ENCODE measurements at places on chromosomes 11 and 22.

DNA sequence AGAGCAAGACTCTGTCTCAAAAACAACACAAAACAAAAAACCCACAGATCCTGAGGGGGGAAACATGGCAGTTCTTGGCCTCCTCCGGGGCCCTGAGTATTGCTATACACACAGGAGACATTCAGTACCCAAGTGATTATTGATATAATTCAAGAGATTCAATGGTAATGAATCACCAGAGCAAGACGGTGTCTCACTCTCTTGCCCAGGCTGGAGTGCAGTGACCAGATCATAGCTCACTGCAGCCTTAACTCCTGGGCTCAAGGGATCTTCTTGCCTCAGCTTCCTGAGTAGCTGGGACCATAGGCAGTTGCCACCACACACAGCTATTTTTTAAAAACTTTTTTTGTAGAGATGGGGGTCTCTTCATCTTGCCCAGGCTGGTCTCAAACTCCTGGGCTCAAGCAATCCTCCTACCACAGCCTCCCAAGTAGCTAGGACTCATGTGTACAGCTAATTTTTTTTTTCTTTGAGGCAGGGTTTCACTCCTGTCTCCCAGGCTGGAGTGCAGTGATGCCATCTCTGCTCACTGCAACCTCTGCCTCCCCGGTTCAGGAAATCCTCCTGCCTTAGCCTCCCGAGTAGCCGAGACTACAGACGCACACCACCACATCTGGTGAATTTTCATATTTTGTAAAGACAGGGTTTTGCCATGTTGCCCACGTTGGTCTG, 21.8 kb upstream of the PIK3C2A start:
- no peak for DNase-seq

- DNase-seq: no peak
Measured at GRCh38 chr11:132728026-132728425, 804.3 kb downstream of the OPCML start.

- DNase-seq: no peak
Measured at GRCh38 chr22:38735126-38735464, 20.7 kb downstream of the SUN2 start.

DNA sequence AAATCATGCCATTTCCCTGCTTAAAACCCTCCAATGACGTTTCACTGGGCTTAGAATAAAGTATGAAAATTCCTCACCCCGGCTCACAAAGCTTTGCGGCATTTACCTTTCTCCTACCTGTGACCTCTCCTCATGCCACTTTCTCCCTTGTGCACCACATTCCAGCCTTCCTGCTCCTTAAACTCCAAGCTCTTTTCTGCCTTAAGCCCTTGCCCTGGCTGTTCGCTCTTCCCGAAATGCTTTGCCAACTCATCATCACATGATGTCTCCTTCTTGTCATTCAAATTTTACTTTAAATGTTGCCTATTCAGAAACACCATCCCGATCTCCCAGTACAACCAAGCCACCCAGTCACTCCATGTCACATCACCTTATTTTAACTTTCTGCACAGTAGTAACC, 2.0 kb downstream of the PLEKHA7 start:
- no peak for DNase-seq

- no peak for DNase-seq
Measured at GRCh38 chr11:66414120-66414934, 6.5 kb upstream of the NPAS4 start.

DNA sequence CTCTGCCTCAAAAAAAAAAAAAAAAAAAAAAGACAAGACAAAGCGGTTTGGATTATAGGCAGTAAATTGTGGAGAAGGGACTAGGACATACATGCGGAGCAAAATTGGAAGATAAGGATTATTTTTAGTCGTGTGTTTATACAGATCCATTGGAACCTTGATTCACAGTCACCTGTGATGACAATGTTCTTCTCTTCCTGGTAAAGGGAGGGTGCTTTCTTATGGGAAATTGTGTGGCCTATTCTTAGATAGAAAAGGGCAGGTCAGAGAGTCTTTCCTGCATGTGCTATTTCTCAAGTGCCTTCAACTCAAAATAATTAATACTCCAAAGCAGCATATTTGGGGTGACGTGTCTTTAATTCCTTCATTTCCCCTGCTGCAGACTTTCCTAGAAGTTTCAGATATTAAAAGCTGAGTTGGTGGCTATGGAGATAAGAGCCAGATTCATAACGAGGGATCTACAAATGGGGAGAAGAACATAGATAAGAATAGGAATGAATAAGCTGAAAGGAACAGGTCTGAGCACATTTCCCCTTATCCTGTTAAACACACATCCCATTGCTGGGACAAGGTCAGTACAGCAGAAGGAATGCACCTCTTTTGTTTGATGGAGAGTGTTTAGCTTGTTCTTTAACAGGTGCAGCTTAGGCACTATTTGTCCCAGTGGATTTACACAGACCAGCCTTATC, 22.5 kb downstream of the GSTT2B start:
- no peak for DNase-seq

DNA sequence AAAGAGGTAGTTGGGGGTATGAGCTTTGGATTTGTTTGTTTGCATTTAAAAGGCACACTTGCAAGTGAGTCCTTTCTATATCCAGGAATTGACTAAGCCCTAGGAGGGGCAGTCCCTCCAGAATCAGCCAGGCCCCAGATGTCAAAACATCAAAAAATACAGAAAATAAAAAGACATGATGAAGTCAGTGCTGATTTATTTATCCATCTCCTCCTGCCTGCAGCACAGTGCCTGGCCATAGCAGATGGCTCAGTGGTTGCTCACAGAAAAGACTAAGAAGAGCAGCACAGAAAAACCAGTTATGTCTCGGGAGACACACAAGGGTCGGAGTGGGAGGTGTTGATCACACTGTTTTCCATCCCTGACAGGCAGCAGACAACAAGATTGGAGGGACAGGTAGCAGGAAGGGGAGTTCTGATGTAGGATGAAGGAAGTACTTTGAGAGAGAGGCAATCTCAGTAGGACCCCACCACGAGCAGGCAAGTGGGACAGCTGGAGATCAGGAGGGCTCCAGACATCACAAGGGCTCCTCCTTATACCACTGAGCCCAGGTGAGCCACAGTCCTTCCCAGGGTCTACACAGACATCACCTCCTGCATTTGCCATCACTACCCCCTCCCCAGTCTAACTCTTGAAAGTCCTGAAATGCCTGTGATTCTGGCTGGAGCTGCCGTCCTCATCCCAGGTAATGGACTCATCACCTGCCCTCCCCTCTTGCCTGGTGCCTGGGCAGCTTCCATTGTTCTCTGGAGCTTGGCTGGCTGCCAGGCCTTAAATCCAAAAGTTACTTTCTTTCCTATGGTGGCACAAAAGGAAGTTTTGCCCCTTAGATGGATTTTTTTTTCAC, 32.3 kb downstream of the TMPRSS5 start:
- no peak for DNase-seq

- DNase-seq: peak; percentile 6
Measured at GRCh38 chr22:45425531-45426265, 12.2 kb downstream of the RIBC2 start.

DNA sequence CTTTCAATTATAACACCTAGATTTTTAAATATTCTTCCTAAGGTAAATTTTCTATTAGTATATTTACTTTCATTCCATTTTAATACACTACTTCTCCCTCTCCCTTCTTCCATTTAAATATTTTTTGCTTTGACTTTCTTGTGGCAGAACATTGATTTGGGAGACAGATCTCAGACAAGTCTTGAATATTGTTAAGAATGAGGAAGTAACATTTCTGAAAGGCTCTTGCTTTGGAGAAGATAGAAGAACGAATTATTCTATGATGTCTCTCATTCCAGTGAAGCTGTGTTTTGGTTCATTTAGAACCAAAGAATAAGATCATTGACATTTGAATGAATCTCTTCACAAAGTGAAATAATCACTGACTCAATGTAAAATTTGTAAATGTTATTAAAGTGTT, 2.4 kb downstream of the IPO7 start:
- no peak for DNase-seq

- no peak for DNase-seq
Measured at GRCh38 chr11:125649465-125650166, 24.7 kb downstream of the CHEK1 start.

- no peak for DNase-seq
Measured at GRCh38 chr11:124611064-124611463, at the start of gene PANX3. Gene PANX3 (plus strand): TSS chr11:124611428. CDS start chr11:124611557, 129 bp downstream.

DNA sequence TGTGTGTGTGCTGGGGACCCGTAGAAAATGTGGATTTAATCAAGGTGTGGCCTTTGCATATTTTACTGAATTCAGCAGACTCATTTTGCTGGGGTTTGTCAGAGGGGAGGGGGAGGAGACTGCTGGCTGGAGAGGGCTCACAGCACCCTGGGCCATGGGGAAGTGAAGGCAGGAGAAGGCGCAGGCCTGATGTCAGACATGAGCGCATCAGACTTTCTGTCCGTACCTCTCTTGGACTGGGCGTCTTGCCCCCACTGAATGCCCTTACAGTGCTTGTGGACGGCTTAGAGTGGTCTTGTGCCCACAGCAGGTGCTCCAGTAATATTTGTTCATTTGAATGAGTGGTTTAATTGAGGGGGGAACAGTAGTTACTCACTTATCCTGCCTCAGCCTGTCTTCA, 75.2 kb downstream of the TEAD1 start:
- no peak for DNase-seq

GRCh38 chr22:23750367-23750713, 572 bp downstream of the ZNF70 start:
- no peak for DNase-seq

DNA sequence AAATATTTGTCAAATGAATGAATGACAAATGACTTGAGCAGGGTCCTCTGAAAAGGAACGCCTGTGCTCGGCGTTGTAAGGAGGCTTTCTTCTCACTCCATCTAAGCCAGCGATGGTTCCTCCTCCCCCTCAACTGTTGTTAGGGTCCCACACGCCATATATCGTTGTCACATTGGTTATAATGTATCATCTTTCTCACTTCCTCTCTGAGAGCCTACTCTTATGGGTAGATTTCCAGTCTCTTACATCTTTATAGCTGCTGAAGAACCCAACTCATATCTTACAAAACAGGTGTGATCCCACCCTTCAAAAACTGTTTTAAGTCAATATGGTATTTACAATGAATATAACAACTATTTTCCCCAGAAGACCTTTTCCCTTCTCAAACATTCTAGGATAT, 81.5 kb downstream of the NAV2 start:
- no peak for DNase-seq

GRCh38 chr22:39468487-39469325, 11.9 kb downstream of the MGAT3 start:
- DNase-seq: peak; percentile 87

DNA sequence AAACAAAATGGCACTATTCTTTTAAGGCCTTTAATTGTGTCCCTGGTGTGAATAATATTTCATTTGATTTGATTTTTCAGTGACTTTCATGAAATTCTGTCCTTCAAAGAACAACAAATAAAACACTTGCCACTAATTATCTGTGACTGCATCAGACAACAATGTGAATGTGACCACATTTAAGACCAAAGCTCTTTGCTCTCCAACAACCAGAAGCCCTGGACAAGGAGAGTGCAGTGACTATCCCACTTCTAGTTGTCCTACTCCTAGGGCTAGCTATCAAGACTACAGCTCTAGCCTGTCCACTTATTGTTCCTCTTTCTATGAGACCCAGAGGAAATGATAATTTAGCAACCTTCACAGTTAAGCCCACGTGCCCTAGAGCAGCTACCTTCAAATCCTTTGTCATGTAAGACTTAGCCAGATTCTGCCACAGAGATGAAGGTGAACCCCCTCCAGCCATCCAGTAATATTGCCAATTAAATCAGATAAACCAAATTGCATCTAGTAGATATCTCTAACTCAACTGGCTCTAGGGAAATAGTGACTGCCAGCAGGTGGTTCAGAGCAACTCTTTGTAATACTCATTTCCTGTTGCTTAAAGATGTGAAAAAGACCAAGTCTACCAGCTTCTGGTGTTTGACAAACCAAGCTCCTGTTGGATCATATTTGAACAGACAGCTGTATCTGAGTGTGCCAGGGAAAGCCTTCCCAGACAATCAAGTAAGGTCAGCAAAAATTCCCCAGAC, 142.6 kb upstream of the BLID start:
- no peak for DNase-seq

GRCh38 chr11:9615031-9615451, 41.6 kb downstream of the WEE1 start:
- peak; percentile 70 for DNase-seq

GRCh38 chr11:75505916-75506692, 19.6 kb downstream of the GDPD5 start:
- no peak for DNase-seq

DNA sequence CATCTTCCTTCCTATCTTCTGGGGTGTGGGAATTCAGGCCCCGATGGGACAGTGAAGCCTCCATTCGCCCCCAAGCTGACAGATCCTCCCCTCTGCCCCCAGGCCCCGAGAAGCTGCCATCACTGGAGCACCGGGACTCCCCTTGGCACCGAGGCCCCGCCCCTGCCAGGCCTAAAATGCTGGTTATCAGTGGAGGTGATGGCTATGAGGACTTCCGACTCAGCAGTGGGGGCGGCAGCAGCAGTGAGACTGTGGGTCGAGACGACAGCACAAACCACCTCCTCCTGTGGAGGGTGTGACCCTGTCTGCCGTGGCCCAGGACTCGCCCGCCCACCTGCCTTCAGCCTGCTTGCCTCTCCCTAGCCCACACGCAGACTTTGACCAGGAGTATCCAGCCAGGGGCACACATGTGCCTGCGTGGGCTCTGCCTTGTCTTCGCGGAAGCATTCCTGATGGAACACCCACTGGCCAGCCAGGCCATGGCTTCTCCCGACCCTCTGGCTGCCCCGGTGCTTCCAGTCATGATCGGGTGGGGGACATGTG, 8.6 kb upstream of the RELT start:
- DNase-seq: no peak

GRCh38 chr22:25327018-25327755, 107.7 kb downstream of the CRYBB2 start:
- no peak for DNase-seq

- no peak for DNase-seq
Measured at GRCh38 chr22:39623603-39624500, 53.3 kb downstream of the CACNA1I start.

DNA sequence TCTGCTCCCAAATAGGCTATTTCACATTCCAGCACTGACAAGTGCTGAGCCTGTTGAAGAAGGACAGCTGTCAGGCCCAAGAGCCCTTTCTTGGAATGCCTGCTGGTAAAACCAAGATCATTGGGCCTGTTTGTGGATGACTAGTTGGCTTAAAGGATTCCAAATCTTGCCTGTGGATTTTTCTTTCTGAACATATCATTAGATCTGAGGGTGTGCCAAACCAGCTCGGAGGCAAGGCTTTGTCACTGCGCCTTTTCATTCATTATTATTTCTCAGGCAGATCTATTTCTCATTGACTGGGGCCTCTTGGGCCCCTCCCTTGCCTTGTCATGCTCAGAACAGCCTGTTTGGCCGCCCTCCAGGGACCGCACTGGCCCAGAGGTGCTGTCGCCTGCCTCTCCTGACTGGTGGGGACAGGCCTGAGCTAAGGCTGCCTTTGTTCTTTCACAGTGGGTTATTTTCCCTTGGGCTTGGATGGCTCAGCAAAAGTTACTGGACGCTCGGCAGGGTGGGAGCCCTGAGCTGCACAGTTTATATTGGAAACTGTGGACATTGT, 222.7 kb upstream of the SESN3 start:
- DNase-seq: no peak

DNA sequence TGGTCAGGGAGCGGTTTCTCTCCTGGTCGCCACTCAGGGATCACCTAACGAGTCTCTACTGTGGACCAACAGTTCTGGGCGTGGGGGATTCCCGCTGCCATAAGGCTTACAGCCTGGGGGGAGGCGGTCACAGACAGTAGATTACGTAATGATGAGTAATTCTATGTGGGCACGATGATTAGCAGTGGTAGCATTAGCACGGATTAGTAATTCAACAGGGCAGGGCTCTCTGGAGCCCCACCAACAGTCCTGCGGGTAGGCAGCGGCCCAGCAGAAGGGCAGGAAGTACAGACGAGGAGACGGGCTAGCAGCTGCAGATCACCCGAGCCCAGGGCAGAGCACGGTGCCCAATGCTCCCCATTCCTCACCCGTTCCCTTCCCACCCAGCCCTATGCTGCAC, 3.6 kb downstream of the SHISAL1 start:
- no peak for DNase-seq

All from Peyer's patch (tissue), 4 donors.